EL (cell line): ENCODE measurements at places on chromosomes 7 and 10.

- no peak for DNase-seq
Observed at GRCh38 chr7:154743206-154743605, 259.7 kb downstream of the PAXIP1 start.

DNA sequence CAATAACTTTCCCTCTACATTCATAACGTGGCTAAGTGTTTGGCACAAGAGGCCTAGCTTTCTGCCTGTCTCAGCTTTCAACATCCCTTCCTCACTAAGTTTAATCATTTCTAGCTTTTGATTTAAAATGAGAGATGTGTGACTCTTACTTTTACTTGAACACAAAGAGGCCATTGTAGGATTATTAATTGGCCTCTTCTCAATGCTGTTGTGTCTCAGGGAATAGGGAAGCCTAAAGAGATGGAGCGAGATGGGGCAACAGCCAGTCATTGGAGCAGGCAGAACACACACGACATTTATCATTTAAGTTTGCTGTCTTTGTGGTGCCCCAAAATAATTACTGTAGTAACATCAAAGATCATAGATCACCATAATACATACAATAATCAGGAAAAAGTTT lies 167.1 kb upstream of the TRIM24 start:
- DNase-seq, result no peak

- DNase-seq, result no peak
Observed at GRCh38 chr7:36802459-36803135, 78.3 kb upstream of the AOAH start.

- DNase-seq, result no peak
Observed at GRCh38 chr10:128566361-128566968, 440.2 kb upstream of the MKI67 start.

GRCh38 chr7:6271060-6271658 lies 1.3 kb downstream of the CYTH3 start:
- peak; percentile 73 for DNase-seq

GRCh38 chr10:24237801-24238395 lies 29.0 kb downstream of the KIAA1217 start:
- DNase-seq, result no peak

- peak; percentile 97 for DNase-seq
Observed at GRCh38 chr10:97574374-97575126, 2.0 kb downstream of the ANKRD2 start.

DNA sequence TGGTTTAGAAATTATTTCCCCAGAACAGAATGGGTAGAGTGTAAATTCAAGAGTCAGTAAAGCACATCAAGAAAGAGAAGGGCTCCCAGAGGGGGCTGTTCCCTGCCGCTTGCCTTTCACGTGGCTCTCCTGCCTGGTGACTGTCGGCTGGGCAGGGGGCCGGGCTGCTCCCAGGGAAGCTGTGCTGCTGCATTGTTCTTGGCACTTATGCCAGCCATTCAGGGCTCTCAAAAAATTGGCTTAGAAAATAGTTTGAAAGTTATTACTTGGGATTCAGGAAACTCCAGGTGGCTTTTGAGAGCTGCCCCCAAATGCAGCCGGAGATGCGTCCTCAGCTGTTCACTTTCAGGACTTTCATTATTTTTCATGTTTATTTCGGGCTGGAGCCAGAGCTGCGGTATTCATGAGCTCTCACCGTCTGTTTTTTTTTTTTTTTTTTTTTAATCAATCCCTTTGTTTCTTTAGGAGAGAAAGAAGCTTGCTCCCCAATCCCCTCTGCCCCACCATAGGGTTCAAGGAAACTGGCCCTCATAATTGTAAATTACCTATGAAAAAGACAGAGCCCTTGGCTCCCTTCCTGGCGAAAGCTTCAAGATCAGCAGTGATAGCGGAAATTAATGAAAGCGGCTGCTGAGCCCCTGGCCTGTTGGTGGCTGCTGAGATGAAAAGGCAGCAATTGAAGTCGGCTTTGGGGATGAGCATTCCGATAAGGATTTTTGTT lies 94.1 kb downstream of the SORCS3 start:
- DNase-seq, result no peak

GRCh38 chr7:112161253-112162141 lies 44.7 kb downstream of the DOCK4 start:
- no peak for DNase-seq

DNA sequence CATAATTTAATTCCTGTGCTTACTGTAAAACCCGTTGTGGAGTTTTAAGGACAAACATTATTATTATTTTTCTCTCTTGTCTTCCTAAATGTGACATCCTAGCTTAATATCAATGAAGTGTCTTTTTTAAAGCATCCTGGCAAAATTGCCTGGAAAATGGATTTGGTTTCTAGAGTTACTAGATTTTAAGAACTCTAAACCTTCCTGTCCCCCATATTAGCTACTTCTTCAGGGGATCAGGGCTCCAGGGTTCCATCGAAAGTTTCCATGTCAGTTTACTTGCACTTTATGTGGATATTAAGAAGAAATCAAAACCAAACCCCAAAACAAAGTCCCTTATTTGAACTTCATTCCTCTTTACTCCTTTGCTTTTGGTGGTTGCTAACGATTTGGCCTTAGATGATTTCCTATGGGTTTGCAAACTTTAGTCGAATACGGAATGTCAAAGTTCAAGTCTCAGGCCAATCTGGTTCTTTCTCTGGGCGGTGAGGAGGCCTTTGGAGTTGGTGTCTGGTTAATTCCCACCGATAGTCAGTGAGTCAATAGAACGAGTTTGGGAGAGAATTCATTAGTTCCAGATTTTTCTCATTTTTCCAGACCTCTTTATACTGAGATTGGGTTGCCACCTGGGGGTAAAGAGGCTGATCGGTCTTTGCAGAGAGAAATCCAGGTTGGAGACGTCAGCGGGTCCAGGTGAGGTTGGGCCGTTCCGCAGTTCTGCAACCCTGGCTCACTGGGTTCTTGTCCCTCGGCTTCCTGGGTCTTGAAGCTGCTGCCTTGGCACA lies 1.1 kb downstream of the CUX1 start:
- DNase-seq, result no peak

- DNase-seq, result no peak
Observed at GRCh38 chr10:131273476-131273875, 38.0 kb downstream of the TCERG1L start.

DNA sequence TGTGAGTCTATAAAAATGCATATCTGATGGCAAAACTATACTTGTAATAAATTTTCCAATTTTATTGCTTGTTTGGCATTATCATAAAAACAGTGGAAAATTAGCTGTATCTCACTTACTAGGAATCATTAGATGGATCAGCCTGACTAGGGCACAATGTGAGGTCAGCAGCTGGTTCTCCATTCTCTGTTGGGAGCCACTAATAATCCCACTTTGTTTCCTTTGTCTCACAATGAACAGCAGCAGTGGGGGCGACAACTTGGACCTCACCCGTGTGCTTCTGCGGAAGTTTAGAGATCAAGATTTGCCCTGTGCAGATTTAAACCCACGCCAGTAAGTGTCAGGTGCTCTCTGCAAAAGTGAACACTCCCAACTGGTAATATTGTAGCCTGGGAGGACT lies 295.5 kb downstream of the ABCA13 start:
- DNase-seq, result no peak

GRCh38 chr7:111499027-111499426 lies 63.3 kb downstream of the IMMP2L start:
- DNase-seq, result peak; percentile 93

DNA sequence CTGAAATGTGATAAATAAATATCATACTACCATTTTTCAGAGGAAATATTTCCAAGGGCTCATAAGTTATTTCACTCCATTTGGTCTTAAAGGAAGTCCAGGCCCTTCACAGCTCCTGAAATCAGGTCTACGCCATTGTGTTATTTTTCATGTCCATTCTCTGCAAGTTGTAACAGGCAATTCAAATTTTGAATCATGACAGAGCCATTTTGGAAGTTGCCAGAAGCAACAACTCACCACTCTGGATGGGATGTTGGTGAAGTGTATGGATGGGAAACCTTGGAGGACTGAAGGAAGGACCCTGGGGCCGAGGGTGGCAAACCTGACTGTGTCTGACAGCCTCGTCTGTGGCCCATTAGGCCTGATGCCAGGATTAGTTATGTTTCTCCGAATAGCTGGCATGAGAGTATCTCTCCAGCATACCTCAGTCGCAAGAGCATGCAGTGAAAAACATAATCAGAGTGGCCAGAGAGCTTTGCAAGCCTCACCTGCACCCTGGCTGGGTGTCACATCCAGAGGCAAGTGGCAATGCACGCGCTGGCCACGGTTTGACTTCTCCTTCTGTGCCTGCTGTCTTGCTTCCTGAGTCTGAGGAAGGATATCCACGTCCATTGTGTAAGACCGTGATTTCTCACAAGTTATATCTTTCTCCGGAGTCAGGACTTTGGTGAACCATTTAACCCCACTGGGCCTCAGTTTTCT lies 87.1 kb downstream of the NRP1 start:
- no peak for DNase-seq

DNA sequence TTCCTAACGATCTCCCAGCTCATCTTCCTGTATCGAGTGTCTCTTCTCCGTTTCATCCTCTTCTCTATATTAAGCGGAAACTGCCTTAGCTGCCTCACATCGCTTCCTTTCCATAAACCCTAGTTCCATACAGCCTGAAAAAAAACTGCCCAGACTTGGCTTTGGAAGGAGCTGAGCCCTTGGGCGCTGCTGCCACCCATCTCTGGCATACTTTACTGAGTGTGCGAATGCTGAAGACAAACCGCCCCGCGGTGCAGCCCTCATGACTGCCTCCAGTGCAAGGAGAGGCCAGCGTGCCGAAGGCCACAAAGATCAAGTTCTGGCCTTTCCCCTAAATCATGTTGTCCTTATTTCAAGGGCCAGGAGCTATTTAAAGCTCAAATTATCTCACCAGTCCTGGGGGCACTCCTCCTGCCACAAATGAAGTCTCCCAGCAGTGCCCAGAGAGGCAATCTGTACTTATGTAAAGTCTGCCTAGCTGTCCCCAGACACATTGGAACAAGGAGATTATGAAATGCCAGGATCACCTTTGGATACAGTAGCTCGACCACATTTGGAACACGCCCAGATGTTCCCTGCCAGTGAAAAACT lies 25.2 kb downstream of the YWHAG start:
- no peak for DNase-seq

DNA sequence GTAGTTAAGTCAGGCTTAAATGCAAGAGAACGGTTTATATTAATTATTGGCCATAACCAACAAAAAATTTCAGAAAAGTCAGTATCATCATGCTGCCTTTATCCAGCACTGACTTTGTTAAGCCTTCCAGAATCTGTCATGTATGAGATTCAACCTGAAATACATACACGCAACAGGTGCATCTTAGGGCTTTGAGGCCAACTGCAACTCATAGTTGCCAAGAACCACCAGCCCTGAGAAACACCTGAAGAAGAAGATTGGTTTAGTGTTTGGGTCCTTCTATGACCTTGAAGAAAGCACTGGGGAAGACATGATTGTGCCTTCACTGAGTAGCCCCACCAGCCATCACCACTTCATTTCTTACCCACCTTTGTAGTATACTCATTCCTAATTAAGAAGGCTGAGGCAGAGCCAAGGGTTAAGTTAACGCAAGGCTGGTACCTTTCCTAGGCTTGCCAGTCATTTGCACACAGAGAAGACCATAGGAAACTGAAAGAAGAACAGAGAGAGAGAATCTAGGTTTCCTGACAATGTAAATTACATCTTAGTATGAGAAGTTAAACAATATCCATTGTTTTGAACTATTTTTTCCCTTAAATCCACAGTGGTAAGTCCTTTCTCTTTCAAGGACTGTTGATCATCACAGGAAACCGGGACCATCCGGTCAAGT lies 200.1 kb upstream of the PRKCQ start:
- no peak for DNase-seq

GRCh38 chr10:101894742-101895141 lies 51.1 kb upstream of the KCNIP2 start:
- no peak for DNase-seq

DNA sequence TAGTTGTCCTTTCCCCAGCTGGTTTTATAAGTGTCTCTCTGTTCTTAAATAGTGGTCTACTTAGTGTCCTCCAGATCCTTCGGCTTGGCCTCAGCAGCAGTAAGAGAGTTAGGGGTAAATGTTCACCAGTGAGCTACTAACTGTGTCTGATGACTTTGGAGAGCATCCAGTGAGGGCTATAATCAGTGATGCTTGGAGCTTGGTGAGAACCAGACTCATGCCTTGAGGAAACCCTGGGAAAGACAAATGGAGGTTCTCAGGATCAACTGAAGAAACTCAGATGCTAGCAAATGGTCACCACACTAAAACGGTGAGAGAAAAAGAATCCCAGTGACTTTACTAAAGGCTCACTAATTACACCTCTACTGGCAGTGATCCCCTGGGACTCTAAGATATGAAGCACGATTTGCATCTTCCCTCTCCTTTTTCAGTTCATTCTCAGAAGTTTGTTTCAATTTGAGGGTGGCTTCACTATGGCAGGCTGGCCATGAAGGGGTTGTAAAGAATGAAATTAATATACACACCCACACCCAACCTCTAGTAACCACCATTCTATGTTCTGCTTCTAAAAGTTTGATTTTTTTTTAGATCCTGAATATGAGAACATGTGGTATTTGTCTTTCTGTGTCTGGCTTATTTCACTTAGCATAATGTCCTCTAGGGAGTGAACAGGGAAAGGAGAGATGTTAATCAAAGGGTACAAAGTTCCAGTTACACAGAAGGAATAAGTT lies 177.9 kb downstream of the PDE1C start:
- DNase-seq, result no peak

GRCh38 chr10:27525819-27526218 lies 21.7 kb downstream of the RAB18 start:
- DNase-seq, result peak; percentile 35

- no peak for DNase-seq
Observed at GRCh38 chr7:70402069-70402468, 729.9 kb upstream of the GALNT17 start.

DNA sequence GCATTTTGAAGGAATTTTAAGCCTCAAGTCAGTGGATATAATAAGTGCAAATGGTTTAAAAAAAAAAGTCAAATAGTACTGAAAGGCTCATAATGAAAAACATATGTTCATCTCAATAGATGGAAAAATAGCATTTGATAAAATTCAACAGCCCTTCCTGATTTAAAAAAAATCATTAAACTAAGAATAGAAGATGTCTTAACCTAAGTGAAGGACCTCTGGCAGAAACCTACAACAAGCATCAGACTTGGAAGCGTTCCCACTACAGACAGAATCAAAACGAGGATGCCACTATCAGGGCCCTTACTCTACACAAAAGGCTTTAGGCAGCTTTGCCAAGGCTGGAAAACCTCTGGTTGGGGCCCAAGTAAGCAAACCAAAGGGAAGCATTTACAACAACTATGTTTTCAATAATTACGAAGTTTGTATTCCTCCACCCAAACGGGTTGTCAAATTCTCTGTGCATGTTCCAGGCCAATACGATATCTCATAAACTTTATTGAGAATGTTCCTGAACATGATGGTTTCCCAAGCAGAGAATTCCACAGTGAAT lies 45.1 kb downstream of the CYTH3 start:
- peak; percentile 50 for DNase-seq
